ENCODE measurements at places on chromosomes 3 and 15.
A peak's percentile ranks its signal among the peaks of the same experiment; 100 is the strongest.

GRCh38 chr3:15477951-15478639, 43.4 kb downstream of the COLQ start:
- DNase-seq = no peak

DNA sequence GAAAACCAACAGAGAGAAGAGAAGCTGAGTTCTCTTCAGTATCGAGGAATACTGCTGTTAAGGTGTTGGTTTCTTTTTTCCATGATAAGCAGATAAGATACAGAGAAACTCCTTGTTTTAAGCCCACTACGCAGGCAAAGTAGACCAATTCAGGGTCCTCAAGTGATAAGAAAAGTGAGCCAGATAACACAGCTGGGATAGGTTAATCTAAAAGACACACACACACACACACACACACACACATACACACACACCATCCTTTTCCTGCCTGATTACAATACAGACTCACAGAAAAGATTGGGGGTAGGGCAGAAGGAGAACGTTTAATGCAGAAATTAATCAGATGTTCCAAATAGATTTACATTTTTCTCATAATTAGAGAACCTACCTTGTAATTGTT, 6.5 kb upstream of the PHLDB2 start:
- no peak for DNase-seq

DNA sequence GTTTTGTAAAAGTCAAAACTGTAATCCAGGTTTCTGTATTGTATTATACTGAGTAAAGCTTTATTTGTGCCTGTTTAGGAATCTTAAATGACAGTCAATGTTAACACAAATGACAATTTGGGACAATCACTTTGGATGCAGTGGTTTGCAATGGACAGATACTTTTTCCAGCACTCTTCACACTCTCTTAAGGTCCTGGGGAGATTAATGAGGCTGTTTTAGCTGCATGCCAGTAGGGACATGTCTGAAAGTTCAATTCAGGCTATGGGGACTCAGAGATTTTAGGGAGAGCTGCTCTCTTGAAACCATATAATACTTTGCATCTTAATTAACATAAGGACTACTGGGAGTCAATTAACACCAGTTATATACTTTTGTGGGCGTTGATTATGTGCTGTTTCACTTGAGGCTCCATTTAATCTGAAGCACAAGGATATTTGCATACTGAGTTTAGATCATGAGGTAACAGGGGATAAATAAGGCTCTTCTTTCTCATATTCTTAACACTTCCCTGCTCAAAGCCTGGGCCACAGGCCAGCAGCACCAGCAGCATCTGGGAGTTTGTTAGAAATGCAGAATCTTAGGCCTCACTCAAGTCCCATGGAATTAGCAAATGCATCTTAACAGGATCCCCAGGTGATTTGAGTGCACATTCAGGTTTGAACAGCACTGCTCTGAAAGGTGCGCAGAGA, 972.8 kb downstream of the PLOD2 start:
- no peak for DNase-seq

- DNase-seq = no peak
Measured at GRCh38 chr3:141353652-141354495, 14.4 kb upstream of the ZBTB38 start.

DNA sequence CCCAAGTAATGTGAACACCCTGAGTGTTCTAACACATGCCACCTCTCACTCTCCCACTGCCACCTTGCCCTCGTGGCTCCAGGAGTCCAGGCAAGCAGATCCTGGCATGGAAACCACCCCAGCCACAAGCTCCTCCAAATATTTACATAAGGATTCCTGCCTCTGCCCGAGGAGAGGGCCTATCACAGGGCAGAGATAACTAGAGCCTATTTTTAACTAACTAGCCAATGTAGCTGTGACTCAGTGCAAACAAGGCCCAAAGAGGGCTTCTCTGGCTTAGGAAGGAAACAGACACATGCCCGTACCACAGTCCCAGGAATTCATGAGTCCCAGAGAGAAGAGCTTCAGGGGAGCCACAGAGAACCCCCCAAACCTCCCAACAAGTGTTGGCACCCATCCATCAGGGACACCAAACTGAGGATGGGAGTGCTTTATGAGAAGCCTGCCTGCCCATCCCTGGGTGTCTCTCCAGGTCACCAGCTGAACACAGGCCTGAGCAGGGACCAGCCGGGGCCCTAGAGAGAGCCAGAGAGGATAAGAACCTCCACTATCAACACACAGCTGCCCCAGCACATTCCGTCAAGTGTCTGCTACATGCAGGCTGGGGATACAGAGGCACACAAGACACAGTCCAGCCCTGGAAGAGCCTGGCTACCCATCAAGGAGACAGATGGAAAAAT, 9.2 kb downstream of the FYCO1 start:
- peak; percentile 45 for DNase-seq

DNA sequence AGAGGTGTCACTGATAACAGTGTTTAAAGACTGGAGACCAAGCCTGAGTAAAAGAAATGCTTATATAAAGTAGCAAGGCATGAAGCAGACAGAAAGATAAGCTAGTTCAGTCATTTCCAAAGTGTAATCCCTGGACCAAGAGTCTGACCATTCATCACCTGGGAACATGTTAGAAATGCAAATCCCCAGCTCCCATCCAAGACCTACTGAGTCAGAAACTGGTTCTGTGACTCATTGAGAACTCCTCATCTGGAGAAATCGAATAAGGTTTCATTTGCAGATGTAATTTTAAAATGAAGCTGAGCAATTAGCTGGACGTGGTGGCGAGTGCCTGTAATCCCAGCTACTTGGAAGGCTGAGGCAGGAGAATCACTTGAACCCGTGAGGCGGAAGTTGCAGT, 473.9 kb upstream of the UBE2E2 start:
- DNase-seq = no peak

DNA sequence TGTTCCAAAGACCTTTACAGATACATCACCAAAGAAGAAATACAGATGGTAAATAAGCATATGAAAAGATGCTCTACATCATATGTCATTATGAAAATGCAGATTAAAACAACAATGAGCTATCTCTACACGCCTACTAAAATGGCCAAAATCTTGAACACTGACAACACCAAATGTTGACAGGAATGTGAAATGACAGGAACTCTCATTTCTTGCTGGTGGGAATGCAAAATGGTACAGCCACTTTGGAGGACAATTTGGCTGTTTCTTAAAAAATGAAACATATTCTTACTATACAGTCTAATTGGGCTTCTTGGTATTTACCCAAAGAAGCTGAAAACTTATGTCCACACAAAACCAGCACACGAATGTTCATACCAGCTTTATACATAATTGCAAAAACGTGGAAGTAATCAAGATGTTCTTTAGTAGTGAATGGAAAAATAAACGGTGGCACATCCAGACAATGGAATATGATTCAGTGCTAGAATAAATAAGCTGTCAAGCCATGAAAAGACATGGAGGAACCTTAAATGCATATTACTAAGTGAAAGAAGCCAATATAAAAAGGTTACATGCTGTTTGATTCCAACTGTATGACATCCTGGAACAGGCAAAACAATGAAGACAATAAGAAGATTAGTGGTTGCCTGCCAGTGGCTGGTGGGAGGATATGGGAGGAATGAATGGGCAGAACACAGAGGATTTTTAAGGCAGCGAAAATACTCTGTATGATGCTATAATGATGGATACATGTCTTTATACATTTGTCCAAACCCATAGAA, 81.3 kb upstream of the NEDD4 start:
- DNase-seq = no peak

GRCh38 chr3:99647081-99647480, 8.7 kb downstream of the COL8A1 start:
- DNase-seq = no peak

- DNase-seq = no peak
Measured at GRCh38 chr3:149600634-149601033, 57.2 kb downstream of the WWTR1 start.

- DNase-seq = no peak
Measured at GRCh38 chr15:41990243-41990605, 17.9 kb upstream of the EHD4 start.

GRCh38 chr3:158279609-158280008, 169.7 kb downstream of the RSRC1 start:
- no peak for DNase-seq

Measured in DMS153 (cell line).